ENCODE measurements at places on chromosomes 1 and 21.

DNA sequence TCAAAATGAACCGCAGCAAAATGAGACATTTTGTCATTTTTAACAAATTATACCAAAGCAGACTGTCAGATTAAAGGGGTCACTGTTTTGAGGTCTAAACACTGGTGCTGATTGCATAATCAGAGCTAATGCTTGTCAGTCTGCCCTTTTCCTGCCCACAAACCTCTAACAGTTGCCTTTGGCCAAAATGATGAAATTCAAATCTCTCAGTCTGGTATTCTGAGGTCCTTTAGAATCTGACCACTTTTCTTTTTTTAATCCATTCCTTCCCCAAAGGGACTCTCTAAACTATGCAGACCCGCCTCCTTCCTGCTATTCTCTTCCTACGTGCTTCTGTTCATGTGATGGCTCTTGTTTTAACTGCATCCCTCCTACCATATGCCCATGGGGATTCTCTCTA lies 145.2 kb upstream of the SPATA6 start:
- DNase-seq, result peak; percentile 61

GRCh38 chr1:150999051-150999674 lies 7.5 kb downstream of the MINDY1 start:
- peak; percentile 43 for DNase-seq

DNA sequence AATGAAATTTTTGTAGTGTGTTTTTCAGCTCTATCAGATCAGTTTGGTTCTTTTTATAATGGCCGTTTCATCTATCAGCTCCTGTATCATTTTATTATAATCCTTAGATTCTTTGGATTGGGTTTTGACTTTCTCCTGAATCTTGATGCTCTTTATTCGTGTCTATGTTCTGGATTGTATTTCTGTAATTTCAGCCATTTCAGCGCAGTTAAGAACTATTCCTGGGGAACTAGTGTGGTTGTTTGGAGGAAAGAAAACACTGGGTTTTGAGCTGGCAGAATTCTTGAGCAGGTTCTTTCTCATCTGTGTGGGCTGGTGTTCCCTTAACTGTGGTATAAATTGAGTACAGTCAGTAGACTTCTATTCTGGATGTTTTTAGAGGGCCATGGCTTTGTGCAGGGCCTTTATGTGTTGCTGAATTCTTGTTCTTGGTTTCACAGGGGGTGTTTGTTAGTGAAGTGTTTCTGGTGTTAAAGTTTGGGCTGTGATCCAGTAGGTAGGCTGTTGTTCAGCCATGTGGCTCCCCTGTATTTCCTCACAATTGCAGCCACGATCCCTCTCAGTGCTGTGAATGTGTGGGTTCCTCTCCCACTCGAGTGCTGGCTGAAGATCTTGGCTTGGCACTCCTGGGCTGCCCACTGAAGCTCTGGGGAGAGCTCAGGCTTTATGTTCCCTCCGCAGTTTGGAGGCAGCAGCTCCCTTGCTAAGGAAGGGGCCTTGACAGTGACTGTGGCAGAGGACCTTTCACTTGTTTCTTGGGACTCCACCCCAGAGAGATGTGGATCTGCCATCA lies 56.0 kb upstream of the CCDC190 start:
- DNase-seq, result no peak

- no peak for DNase-seq
Observed at GRCh38 chr1:53902235-53903138, 8.5 kb downstream of the DIO1 start.

- peak; percentile 36 for DNase-seq
Observed at GRCh38 chr1:154463512-154463990, 38.5 kb upstream of the TDRD10 start.

- no peak for DNase-seq
Observed at GRCh38 chr1:242813490-242814091, 289.1 kb upstream of the PLD5 start.

DNA sequence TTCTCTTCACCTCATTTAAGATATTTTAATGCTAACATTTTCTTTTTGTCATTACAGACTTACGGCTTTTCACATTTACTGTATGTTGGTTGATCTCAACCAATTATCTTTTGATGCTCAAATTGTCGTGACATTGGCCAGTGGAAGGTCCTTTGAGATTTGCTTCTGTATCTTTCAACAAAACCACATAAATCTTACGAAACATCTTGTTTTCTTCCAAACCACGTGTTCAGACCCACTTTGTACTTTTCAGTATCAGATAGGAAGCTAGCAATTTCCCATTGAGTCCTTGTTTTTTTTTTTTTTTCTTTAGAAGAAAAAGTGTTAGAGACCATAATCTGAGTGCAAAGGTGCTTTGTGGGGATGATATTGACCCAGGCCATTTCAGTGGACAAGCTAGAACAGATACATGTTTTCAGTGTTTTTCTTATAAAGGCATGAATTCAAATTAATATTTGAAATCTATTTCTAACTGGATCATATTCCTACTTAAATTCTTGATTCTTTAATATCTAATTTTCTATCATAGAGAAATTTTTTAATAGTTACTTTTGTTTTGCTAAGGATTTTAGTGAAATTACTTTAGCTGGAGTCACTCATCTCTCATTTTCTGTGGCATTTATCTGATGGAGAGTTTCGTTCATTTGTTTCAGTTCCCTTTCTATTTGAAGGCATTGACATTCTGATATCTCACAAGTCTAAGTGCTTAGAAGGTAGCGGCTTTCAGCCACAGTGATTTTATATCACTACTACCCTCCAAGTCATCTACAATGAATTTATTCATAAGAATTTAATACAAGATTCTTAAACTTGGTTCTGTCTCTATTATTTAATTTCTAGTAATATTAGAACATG lies 26.7 kb downstream of the ATG4C start:
- DNase-seq, result no peak

DNA sequence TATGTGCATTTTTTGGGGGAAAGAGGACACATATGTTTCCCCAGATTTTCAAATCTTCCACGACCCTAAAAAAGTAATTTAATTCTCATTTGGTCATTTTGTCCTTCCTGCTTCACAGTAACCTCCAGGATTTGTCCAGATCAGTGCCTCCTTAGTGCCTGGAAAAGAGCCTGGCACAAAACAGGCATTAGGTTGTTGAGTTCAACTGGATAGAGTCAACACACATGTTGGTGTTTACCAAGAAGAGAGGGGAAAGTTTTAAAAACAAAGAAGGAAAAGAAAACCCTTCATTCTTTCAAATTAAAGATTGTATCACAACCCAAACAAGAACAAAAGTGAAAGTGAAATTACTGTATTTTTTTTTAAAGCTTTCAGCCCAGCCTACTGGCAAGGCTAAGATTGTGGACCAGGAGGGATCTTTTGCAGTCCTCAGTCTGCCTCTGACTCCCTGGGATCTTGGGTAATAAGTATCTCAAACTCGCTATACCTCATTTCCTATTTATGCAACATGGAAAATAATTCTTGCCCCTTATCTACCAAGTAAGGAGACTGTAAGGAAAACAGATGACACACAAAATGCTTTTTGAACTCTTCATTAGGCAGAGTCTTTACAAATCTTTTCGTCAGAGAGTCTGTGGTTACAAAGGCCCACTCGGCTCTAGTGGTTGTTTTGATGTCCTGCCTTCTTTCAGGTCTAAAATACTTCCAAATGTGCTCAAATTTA lies 57.8 kb downstream of the ZNF281 start:
- peak; percentile 94 for DNase-seq

DNA sequence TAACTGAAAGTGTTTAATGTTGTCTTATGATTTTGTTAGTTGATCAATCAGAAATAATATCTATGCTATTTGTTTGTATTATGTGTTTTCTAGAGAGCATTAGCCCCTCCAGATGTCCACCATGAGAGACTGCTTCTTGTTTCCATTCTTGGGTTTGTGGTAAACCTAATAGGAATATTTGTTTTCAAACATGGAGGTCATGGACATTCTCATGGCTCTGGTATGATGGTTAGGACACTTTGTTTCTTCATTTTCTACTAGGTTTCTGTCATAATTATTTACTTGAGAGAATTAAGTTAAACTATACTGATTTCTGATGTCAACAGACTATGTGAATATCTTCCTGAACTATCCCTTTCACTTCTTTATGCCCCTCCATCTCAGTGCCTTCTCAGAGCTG lies 16.1 kb downstream of the SLC30A7 start:
- no peak for DNase-seq

GRCh38 chr1:180288940-180289339 lies 58.9 kb downstream of the LHX4 start:
- no peak for DNase-seq

DNA sequence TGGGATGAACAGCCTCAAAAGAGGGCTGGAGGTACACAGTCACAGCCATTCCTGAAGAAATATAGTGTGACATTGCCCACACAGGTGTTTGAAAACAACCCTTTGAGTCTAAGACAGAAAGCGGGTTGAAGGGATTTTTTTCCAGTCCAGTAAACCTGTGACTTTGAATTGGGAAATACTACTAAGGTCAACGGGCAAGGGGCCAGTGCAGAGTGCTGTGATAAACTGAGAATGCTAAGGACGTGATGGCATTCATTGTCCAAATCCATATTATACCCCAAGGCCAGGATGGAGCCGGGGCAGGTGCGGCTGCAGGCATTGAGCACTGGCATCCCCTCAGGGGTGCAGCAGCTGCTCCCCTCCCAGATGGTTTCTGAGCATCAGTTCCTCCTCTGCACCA lies 36.6 kb downstream of the KIAA0040 start:
- DNase-seq, result no peak

GRCh38 chr1:220768126-220768601 lies 18.5 kb upstream of the MTARC1 start:
- no peak for DNase-seq

GRCh38 chr1:160108888-160109662 lies 6.5 kb upstream of the ATP1A2 start:
- DNase-seq, result peak; percentile 64

GRCh38 chr1:206798384-206798996 lies 26.2 kb upstream of the IL10 start:
- DNase-seq, result no peak

- no peak for DNase-seq
Observed at GRCh38 chr21:17576080-17576835, 36.4 kb downstream of the BTG3 start.

DNA sequence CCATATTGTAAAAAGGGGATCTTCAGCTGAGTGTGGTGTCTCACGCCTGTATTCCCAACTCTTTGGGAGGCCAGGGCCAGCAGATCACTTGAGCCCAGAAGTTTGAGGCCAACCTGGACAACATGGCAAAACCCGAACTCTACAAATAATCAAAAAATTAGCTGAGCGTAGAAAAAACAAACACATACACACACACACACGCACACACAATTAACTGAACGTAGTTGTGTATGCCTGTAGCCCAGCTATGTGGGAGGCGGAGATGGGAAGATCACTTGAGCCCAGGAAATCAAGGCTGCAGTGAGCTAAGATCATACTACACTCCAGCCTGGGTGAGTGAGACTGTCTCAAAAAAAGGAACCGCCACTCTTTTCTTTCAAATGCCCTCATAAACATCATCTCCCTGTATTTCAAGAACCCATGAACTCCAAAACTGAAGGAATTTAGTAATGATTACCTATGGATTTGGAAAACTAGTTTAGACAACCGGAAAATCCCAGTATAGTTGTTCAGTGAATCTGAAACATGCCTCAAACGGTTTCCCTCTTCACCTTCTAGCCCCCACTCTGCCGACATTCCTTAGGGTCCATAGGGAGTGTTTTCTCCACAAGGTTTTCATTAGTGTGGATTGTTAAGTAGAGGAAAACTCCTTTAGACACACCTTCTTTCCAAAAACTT lies 4.5 kb downstream of the TXNIP start:
- no peak for DNase-seq

- DNase-seq, result peak; percentile 10
Observed at GRCh38 chr1:220527279-220527907, 543 bp upstream of the MARK1 start.

- peak; percentile 9 for DNase-seq
Observed at GRCh38 chr1:96329121-96329520, 392.5 kb upstream of the PTBP2 start.
